Activated naive CD4-positive, alpha-beta T cell treated with anti-CD3 and anti-CD28 coated beads for 36 hours (primary cell): ENCODE measurements at places on chromosomes 2 and 18. TPM values are rescaled to one million over a fixed set of nuclear protein-coding genes. Genes with fewer than 3 reads are reported as not detected.

DNA sequence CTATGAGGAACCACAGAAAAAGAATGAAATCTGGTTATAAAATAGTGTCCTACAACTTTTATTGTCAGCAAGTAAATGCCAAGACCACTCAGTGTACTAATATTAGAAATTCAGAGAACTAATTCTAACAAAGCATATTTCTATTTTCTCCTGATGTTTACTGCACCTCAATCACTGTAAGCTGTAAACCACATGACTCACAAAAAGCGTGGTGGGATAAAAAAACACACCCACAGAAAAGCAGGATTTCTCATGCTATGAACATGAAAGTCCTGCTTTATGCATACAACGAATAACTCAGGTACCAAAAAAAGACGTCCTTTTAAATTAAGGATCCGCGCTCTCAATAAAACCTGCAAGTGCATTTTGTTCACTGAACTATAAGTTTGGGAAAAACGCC, 797 bp downstream of the TXNL4A start:
- no peak for DNase-seq

- no peak for DNase-seq
These were observed 16.7 kb upstream of the PDIA6 start for GRCh38 chr2:10829299-10829698.

DNA sequence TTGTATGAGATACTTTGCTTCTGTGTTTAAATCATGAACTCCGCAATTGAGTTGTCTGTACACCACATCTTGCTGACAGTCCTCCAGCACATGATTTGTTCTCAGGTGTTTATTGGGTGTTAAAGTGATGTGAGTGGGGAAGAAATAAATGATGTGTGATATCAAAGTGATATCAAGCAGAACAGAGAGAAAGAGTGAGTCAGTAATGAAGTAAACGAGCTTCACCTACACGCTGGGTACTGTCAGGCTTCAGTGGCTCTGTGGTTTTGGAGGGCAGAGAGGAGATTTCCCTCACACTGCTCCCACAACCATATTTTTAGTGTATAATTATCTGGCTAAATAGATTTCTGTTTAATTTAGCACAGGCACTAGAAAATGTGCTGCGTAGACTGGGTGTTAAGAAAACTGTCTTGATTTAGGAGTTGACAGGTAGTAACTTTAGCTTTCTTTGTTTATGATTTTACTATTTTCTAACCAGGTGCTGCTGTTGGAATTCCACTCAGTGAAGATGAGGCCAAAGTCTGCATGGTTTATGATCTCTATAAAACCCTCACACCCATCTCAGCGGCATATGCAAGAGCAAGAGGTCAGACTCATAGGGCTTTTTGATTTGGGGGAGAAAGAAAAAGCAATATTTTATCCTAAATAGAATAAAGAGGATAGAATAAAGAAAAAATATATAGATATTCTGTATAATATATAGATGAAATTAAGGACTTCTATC, 21.2 kb downstream of the ATIC start:
- DNase-seq = no peak

DNA sequence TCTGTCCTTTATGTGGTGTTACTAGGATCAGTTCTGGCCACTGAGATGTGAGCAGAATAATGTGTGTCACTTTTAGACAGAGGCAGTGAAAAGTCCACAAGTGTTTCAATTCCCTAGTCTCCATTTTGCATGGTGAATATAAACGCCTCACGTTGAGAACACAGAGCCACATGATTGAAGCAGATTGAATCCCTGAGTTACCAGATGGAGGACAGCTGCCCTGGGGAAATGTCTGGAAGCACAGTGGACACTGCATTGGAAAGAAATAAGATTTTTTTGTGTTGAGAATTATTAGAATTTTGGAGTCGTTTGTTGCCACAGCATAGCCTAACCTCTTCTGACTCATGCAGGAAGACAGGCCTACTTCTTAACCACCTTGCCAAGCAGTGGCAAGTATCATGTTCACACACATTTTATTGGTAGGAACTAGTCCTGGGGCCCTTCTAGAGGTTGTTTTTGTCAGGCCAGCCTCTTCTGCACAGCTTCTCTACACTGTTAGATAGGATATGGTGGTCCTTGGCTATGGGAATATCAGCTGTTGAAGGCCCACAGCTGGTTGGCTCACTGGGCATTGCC, 188.6 kb downstream of the TMEM182 start:
- DNase-seq = no peak

GRCh38 chr2:235515364-235515742, 21.5 kb downstream of the AGAP1 start:
- no peak for DNase-seq

DNA sequence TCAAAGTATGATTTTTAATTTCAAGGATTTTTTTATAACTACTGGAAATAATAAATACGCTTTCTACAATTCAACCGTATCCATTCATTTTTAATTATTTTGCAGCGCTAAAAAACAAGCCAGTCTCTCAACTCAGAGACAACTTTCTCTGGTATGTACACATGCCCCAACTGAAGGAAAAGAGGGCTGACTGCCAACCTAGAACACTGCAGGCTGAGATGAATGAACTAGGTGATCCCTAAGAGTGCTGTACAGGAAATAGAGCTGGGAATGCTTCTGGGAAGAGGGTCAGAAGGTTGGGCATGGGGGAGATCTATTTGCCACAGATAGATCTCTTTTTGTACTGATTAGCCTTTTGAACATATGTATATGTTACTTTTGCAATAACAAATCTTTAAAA, 460.1 kb downstream of the NR4A2 start:
- DNase-seq = no peak

- peak; percentile 58 for DNase-seq
These were observed at the start of gene DNER for GRCh38 chr2:229714080-229714735. TSS of gene DNER (minus strand) at chr2:229714555. CDS start at chr2:229714423, 132 bp downstream.

DNA sequence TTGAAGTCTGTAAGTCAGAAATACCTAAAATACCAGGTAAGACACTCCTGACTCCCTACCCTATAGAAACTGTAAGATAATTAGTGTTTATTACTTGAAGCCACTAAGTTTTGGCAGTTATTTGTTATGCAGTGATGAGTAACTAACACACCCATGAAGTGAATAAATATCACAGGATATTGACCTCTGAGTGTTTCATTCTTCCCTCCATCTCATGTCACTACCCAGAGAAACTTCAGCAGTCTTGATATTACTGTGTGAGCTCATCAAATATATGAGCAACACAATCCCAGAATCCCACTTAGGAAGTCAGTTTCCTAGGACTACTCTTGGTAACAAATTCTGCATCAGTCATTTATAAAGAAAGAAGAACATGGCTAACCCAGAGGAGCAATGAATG, 529.7 kb downstream of the FBXO15 start:
- DNase-seq = no peak

- no peak for DNase-seq
These were observed 44.9 kb downstream of the OSR1 start for GRCh38 chr2:19313553-19313952.

DNA sequence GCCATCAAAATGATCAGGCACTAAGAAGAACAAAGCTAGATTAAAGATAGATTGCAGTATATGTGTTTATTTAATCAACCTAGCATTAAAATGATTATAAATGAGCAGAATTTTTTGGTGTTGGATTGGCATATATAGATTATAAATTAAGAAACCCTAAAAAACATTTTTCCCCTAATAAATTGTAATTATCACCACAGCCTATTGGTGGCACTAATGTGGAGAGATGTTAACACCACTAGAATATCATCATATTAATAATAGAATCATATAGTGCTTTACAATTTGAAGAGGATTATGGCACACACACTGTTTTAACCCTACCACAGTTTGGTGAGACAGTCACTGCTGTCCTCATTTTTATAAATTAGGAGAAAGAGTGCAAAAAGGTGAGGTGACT, 112.4 kb upstream of the RND3 start:
- no peak for DNase-seq

DNA sequence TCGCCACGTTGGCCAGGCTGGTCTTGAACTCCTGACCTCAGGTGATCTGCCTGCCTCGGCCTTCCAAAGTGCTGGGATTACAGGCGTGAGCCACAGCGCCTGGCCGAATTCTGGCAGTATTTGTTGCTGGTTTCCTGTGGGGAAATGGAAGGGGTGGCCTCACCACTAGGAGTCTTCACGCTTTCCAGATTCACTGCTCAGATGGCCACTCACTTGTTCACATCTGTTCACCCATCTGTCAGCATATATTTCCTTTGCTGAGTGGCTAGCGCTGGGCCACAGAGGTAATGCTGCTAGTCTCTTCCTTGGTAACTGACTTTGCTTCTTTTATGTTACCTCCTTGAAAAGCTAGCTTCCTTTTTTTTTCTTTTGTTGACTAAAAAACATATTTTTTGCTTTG, 27.2 kb downstream of the TMEM177 start:
- DNase-seq = no peak

- DNase-seq = no peak
These were observed 228.7 kb downstream of the ATAD2B start for GRCh38 chr2:23698116-23698693.

GRCh38 chr2:238875101-238875470, 27.2 kb downstream of the TWIST2 start:
- DNase-seq = no peak

GRCh38 chr18:21205695-21206094, 36.3 kb upstream of the GREB1L start:
- no peak for DNase-seq

GRCh38 chr18:22432657-22433137, 15.0 kb upstream of the CTAGE1 start:
- no peak for DNase-seq

DNA sequence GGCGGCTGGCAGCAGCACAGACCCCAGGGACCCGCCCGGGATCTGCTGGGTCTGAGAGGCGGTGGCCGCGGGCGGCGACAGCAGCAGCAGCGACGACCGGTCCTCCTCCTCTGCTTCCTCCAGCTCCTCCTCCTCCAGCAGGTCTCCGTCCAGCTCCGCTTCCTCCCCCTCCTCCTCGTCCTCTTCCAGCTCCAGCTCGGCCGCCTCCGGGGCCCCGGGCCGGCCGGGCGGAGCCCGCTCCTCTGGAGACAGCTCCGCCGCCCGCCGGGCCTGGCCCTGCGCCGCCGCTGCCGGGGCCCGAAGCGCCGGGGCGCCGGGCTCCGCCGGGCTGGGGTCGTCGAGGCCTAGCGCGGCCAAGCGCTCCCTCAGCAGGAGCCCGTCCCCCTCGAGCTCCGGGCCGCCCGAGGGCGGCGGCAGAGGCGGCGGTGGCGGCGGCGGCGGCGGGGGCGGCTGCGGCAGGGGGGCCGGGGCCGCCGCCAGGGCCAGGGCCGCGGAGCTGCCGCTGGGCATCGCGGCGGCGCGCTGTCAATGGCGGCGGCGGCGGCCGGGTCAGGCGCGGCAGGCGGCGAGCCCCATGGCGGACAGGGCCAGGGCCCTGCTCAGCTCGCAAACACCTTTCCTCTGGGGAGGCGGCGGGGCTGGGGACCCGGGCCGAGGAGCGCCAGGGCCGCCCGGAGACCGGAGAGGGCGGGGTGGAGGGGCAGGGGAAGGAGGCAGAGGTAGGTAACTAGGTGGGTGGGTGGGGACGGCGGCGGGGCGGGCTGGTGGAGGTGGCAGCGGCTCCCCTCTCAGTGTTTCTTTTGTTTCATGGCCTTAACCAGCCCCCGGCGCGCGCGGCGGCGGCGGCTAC, 445 bp downstream of the MEX3C start:
- DNase-seq = peak; percentile 41

DNA sequence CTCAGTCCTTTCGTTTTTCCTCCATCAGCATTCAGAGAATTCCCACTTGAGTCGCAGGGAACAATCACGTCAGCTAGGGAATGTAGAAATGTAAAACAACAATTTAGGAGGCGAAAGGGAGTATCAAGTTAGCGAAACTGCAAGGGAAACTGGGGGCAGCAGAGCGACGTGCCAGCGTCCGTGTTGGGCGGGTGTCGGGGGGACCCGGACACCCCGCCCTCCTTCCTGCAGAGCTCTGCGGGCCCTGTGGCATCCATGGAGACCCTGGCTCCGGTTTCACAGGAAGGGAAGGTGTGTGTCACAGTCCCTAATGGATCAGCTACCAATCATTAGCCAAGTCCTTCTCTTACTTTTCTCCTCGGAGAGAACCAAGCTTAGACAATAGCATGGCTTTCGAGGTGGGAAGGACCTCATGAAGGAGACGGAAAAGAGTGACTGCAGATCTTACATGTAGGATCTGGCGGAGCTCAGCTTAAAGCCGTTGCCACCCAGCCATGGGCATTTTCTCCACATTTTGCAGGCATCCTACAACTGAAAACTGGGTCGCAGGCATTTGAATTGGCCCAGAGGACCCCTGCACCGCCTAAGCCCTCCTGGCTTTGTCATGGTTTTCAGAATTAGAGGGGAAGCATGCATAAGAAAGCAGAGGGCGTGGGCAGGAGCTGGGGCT, 33.7 kb downstream of the SOX11 start:
- DNase-seq = no peak

DNA sequence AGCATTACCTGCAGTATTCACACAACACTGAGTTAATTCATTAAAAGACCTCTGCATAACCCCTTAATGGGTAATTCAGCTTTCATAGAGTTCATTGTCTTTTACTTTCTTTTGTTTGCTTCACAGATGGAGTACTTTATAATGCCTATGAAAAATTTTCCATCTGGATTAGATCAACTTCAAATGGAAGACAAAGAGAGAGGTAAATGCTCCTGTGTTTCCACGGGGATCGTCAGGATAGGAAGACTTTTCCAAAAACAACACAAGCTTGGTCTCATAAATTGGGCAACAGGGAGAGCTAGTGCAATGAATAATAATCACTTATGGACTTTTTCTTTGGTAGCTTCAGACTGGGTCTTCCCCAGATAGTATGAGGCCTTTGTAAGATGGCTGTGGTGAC, 100.7 kb downstream of the ICOS start:
- no peak for DNase-seq

- no peak for DNase-seq
These were observed 2.3 kb downstream of the ZC3H6 start for GRCh38 chr2:112277596-112278220.

- DNase-seq = no peak
These were observed 18.3 kb downstream of the HS6ST1 start for GRCh38 chr2:128300151-128301020.

DNA sequence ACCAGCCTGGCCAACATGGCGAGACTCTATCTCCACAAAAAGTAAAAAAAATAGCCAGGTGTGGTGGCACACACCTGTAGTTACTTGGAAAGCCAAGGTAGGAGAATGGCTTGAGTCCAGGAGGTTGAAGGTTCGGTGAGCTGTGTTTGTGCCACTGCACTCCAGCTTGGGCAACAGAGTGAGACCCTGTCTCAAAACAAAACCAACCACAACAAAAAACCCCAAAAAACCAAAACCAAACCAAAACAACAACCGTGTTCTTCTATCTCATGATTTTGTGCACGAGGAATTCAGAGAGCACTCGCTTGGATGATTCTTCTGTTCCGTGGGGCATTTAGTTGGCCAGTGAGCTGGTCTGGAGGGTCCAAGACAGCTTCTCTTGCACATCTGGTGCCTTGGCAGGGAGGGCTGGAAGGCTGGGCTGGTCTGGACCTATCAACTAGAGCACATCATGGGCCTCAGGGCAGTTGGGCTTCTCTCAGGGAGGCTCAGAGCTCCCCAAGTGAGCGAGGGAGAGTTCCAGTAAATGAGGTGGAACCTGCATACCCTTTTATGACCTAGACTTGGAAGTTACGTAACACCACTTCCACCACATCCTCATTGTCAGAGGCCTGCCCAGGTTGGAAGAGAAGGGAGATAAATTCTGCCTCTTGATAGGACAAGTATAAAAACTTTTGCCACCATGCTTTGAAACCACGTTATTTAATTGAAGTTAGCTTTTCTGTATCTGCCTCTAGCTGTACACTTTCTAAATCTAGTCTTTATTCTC, 25.2 kb downstream of the SIX2 start:
- DNase-seq = no peak

Gene INHA
- total RNA-seq = not detected

Gene ALPI
- total RNA-seq = not detected

Gene PDCD1
- 6.9 TPM for total RNA-seq

Gene MEP1B
- not detected for total RNA-seq

Gene DPP10
- not detected for total RNA-seq

Gene IMMT
- total RNA-seq = 164 TPM

Gene CFC1
- total RNA-seq = not detected
